ENCODE measurements at places on chromosomes 6 and 20.
A peak's percentile ranks its signal among the peaks of the same experiment; 100 is the strongest.

- no peak for DNase-seq
These were observed 39.7 kb downstream of the SIRPA start for GRCh38 chr20:1934721-1935573.

DNA sequence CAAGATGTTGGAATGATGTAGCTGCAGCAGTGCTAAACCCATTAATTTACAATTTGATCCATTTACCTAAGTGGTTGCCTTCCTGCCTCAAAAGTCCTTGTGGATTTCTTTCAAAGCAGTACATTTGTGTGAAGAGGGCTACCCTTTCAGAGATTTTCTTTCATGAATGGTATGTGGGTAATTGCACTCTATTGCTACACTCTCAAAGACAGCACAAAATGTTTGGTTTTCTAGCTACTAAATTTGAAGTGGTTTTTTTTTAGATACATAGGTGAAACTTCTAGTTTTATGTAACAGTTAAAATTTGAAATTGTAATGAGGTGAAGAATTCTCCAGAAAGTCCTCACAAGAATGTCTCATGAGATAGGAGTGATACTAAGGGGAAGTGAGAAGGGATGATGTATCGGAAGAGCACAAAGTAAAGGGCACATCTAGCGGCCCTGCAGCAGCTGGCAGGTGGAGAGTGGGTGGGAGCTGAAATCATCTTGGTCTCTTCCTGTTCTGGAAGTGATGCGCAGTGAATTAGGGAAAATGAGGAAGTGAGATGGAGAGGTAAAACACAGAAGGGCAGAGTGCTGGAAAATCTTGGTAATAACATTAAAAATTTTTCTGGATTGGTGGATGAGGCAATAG, 236.8 kb upstream of the MAN1A1 start:
- no peak for DNase-seq

DNA sequence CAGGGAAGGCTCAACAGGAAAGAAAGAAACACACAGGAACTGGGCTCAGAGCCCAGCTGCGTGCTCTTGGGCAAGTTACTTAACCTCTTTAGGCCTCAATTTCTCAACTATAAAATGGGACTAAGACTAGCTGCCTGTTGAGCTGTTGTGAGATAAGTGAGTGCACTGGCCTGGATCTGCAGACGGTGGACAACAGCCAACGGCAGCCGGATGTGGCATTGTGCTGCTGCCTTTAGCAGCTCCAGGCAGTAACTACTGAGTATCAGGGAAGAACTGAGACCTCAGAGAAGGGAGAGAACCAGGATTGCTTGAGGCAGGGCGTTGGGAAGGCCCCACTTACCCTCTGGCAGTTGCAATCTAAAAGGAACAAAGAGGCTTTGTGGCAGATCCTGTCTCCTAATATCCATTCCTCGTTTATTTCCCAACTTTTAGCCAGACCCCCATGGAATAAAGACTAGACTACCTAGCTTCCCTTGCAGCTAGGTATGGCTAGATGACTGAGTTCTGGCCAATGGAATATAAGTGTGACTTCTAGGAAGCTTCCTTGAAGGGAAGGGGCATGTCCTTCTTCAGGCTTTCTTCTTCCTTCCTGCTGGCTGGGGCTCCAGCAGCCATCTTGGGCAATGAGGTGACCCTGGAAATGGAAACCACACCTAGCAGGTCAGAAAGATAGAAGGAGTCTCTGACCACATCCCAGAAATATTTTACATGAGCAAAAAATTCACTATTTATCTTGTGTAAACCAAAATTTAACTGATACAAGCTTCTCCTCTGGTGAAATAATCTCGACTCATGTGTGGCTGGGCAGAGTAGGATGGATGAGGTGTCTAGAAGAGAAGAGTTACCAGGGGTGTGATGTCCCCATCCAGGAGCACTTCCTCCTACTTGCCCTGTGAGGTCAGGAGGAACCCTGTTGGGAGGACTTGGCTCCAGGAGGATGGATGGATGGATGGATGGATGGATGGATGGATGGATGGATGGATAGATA, 67.6 kb downstream of the MRPL14 start:
- no peak for DNase-seq

GRCh38 chr6:111614833-111615582, 9.3 kb upstream of the TRAF3IP2 start:
- DNase-seq, result no peak

DNA sequence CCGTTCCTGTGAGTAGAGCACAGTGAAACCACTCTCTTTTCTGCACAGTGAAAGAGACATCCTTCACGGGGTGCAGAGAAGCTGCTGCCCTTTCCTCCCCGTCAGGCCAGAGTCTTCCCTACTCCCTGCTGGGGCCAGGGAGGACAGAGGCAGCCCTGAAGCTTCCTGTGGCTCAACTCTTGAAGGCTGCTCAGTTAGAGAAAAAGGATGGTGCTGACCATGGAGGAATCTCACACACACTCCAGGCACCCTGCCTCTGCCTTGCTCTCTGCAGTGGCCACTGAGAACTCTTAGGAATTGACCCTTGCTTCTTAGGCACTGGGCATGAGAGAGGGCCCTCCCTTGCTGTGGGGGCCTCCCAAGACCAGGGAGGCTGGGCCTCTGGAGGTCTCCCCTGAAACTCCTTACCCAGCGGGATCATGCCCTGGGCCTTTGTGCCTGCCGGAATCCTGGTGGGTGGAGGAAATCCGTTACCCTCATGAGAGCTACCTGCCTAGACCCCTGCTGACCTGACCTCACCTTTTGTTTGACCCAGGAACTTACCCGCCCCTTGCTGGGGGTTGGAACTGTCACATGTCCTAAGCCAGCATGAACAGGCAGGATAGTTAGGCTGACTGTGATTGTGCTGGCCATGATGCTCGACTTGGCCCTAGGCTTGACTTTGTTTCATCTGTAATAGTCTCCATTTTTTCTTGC, 65.0 kb upstream of the CD93 start:
- DNase-seq, result no peak

DNA sequence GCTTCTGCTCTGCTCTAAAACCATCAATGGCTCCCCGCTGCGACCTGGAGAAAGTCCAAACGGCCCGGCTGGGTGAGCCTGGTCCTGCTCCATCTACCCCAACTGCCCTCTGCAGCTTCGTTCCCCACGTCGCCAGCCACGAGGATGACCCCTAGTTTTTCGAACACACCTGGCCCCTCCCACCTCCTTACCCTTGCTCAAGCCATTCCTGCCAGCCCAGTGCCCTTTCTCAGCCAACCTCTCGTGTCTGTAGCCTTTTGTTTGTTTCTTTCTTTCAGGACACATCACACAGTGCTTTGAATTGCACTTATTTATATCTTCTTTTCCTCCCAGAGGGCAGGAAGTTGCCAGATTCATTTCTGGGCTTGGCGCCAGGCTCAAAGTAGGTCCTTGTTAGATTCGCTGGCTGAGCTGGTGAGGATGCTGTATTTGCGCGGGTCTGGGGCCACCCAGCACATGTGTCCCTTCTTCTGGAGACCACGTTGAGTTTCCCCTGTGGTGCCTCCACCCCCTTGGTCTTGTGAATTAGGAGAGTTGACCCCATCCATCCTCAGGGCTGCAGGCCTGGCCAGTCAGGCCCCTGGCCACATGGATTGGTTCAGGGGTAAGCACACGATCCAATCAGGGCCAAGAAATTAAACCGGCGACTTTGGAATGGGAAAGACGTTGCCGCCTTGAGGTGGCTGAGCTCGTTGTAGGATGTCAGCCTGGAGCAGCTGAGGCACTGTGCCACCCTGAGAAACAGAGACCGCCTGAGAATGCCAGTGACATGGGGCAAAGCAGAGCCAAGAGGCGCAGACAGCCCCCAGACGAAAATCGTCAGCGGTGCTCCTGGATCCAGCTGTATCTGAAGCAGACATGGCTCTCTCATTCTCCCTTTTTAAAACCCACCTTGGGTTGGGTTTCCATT, 156.0 kb downstream of the CEBPB start:
- DNase-seq, result no peak

GRCh38 chr20:32718749-32719348, 24.4 kb downstream of the COMMD7 start:
- DNase-seq, result no peak

GRCh38 chr20:20823476-20823881, 111.0 kb upstream of the RALGAPA2 start:
- no peak for DNase-seq

DNA sequence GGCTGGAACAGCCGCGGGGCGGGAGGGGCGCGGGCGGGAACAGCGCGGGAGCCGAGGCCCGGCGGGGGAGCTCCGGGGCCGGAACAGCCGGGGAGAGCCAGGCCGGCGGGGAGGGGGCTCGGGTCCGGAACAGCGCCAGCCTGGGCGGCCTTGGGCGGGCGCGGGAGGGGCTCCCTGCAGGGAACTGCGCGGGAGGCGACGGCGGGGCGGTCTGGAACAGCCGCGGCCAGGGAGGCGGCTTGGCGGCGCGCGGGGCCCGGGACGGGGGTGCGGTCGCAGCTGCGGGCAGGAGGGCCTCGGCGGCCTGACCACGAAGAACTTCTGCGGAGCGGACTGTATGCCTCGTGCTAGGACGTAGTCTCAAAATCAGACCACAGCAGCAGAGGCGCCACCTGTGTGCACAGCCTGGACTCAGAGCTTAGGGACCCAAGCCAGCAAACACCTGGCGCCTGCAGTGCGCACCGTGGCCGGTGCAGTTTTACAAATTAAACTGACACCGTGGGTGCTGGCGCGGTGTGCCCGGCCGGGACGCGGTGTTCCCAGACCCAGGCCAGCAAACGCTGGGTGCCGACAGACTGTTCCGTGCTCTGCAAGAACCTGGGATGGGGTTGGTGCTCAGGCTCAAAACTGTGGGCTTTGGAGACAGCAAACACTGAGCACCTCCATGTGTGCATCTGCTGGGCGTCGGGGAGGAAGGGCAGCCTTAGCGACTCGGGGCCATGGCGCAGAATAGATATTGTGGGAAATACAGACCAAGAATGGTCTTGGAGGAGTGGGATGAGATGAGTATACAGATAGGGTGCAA, 572 bp downstream of the ZNF341 start:
- peak; percentile 74 for DNase-seq

DNA sequence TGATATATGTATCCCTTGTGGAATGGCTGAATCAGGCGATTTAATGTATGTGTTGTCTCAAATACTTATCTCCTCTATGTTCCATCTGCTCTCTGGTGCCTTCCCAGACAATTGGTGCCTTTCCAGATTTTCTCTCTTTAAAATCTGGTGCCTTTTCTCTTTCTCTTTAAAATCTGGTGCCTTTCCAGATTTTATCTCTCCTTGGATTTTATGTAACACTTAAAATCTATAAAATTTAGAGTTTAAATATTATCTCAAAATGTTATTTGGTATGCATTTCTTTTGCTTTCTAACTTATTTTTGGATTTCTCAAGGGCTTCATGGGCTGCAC, 116.3 kb downstream of the KIF13A start:
- no peak for DNase-seq

- no peak for DNase-seq
These were observed 296.7 kb upstream of the FKBP1C start for GRCh38 chr6:62914530-62914929.

DNA sequence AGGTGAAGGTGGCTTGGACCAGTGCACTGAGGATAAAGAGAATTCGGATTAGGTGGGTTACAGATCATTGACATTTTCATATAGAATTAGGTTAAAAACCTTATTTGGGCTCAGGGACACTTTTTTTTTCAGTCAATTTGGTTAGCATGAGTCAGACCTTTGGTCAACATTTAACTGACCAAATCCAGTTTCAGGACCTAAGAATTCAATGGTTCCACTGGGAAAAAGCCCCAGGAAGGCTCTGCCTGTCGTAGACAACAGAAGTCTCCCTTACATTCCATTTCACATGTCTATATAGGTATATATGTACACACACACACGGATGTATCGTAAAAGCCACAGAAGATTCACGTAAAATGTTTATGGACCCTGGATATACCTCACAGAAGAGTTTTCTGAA, 184.2 kb upstream of the RREB1 start:
- no peak for DNase-seq

- DNase-seq, result no peak
These were observed 226.8 kb downstream of the EYA4 start for GRCh38 chr6:133467982-133468380.

DNA sequence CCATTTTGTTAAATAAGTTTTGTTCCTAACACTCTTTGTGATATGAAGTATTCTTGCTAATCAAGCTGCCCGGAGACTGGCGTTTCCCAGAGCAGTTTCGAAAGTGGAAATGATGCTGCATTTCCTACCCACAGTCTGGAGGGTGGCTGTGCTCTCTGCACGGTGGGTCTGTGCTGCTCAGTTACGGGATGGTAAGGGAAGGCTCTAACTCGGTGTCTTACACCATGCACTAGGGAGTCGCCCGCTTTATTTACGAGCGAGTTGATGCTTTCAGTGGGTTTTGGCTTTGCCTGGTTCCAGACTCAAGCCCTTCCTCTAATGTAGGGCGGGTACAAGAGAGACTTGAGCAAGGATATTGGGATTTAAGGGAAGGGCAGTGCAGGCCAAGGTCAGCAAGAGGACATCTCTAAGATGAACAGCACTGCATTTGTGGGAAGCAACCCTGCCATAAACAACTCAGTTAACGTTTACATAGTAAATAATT, 180.1 kb upstream of the AKAP12 start:
- no peak for DNase-seq

DNA sequence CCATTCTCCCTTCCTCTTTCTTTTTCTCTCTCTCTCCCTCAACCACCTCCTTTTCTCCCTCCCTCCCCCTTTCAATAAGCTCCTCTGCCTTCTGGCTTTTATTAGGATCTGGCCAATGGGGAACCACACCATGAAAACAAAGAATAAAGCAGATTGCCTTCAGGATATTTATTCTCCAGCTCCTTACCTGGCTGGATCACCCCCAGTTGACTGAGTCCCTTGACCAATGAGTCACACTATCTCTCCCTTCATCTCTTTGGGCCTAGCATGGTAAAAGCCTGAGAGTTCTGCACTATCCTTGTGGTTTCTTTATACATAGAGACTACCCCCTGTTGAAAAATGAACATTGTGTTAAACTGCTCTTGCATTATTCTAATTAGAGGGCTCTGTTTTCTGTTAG, 476.8 kb downstream of the EPHA7 start:
- DNase-seq, result no peak

DNA sequence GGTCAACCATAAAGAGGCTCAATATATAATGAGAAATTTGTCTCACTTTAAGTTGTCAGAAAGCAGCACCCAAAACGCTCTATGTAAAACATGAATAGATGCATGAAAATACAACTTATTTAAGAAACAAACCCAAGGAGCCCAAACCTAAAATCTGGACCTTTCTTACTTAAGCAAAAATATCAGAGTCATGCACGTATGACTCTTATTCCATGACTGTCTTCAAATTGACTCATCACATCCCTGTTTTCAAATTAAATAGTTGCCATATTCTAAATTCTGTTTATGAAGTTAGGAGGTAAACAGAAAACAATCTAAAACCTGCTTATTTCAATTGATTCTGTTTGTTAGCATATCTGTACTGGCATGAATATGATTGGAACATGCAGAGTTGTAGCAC, 42.1 kb downstream of the ANKRD6 start:
- DNase-seq, result no peak
